ENCODE measurements at places on chromosomes 7 and 10.

DNA sequence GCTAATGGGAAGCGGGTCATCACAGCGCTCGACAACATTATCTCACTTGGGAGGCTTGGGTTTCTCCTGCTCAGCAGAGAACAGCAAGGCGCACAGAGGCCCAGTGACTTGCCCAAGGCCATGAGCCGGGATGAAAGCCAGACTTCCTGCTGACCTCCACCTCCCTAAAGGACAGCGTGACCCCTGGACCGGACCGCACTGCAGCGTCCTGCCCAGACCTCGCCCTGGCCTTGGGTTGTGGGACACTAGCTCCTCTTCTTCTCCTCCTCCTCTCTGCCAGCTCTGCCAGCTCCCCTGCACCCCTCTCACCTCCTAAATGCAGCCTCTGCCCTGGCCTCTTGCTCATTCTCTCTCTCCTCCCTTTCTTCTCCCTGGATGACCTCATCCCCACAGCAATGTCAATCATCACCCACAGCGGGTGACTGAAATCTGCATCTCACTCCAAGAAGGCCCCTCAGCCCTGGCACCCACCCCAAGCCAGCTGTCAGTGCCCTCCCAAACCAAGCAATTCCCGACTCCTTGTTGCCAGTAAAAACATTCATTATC, 19.4 kb downstream of the SPOCK2 start:
- no peak for DNase-seq

- no peak for DNase-seq
Measured at GRCh38 chr7:73822319-73823173, 8.2 kb upstream of the CLDN4 start.

GRCh38 chr10:73785721-73786511, 510 bp downstream of the ZSWIM8 start:
- no peak for DNase-seq

DNA sequence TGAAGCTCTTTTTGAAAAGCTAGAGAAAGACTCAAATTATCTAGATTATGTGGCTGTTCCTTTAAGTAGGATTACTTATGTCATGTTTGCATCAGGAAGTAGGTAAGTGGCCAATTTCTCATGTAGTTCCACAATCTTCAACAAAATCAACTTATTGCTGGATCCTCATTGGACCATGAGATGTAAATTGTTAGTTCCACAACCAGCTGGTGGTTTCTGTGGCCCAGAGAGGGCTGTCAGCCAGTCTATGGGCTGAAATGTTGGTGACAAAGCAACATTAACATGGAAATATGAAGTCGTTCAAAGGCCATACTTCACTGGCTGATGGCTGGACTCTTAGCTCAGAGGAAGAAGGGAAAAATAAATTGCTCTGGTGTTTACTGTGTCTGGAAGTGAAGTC, 157.9 kb downstream of the PLXDC2 start:
- DNase-seq: no peak

- no peak for DNase-seq
Measured at GRCh38 chr7:92709150-92709549, 119.0 kb upstream of the FAM133B start.

DNA sequence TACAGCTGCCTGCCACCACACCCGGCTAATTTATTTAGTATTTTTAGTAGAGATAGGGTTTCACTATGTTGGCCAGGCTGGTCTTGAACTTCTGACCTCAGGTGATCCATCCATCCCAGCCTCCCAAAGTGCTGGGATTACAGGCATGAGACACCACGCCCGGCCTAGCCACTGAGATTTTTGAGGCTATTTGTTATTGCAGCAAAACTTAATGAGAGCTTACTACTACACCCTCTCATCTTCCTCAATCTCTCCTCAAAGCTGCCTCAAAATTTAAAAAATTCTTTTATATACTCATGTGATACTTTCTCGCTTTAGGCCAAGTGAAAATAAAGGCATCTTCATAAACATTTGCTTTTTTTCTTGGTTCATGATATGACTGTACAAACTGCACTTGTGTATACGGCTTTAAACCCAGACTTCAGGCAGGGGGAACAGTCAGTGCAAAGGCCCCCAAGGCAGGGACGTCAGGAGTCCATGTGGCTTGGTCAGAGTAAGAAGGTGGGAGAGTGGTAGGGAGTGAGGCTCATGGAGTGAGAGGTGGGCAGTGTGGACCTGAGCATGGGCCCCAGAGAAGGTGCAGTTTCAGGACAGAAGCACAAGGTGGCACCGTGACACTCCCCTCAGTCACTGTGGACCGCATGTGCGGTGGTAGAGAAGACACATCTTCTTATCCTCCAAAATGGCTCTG, 55.5 kb downstream of the SYPL1 start:
- DNase-seq: peak; percentile 26

DNA sequence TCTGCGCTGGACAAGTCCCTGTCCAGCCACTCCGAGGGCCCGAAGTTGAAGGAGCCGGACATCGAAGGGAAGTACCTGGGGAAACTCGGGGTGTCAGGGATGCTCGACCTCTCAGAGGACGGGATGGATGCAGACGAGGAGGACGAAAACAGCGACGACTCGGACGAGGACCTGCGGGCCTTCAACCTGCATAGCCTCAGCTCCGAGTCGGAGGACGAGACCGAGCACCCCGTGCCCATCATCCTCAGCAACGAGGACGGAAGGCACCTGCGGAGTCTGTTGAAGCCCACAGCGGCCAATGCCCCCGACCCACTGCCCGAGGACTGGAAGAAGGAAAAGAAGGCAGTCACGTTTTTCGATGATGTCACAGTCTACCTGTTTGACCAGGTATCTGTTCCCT, 17.1 kb upstream of the BHLHA15 start:
- no peak for DNase-seq

GRCh38 chr7:69445541-69445940, 152.7 kb upstream of the AUTS2 start:
- DNase-seq: no peak

DNA sequence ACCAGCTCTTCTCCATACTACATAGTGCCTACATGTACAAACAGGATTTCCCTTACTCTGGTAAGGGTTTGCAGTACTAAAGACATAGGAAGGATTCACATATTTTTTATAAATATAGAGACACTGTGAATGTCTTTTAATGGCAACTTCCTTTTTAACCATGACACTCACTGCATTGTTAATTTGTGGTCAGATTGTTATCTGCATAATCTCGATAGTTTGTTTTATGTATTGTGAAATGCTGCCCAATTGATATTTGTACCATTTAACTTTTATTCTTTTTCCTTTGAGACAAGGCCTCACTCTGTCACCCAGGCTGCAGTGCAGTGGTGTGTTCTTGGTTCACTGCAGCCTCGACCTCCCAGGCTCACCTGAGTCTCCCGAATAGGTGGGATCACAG, 39.7 kb downstream of the SP8 start:
- DNase-seq: no peak

GRCh38 chr10:5543623-5544022, 18.9 kb downstream of the CALML3 start:
- no peak for DNase-seq

- DNase-seq: no peak
Measured at GRCh38 chr7:71752171-71752935, 620.4 kb downstream of the GALNT17 start.

DNA sequence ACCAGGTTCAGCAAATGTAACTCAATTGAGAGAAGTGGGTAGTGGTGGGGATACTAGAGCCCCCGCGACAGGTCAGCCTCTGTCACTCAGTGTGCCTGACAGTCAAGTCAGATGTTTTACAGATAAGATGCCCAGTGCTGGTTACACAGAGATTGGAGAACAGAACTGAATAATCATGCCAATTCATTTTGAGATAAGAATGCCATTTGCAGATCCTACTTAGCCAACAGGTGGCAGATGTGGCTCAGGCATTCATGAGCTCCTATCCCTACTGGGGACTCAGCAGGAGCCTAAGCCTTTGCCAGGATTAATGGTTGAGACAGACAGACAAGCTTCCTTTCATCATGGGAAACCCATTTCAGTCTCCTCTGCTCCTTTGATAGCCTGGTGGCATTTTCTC, 137.8 kb downstream of the MAPK8 start:
- no peak for DNase-seq

DNA sequence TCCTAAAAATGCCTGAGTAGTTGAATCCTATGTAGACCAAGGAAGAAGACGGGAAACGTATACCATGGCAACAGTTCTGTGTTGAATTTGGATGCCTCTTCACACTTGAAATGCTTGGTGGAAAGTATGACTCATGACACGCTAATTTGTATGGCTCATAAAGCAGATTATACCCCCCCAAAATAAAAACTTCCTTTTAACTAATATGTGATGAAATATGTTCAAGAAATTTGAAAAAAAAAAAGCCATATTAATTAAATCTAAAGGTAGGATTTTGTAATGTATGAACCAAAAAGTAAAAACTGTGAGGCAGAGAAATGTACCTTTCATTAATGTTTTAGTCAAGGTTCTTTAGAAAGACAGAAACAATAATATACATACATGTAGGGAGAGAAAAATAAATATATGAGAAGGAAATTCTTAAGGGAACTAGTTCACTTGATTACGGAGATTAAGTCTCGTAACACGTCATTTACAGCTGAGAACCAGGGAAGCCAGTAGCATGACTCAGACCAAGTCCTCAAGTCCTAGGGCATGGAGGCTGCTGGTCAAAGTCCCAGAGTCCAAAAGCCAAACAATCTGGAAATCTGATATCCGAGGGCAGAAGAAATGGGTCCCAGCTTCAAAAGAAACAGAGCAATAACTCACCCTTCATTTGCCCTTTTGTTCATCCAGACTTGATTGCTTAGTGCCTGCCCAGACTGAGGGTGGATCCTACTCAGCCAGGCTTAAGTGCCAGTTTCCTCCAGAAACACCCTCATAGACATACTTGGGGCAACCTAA, 485.1 kb downstream of the SEMA3D start:
- DNase-seq: no peak

DNA sequence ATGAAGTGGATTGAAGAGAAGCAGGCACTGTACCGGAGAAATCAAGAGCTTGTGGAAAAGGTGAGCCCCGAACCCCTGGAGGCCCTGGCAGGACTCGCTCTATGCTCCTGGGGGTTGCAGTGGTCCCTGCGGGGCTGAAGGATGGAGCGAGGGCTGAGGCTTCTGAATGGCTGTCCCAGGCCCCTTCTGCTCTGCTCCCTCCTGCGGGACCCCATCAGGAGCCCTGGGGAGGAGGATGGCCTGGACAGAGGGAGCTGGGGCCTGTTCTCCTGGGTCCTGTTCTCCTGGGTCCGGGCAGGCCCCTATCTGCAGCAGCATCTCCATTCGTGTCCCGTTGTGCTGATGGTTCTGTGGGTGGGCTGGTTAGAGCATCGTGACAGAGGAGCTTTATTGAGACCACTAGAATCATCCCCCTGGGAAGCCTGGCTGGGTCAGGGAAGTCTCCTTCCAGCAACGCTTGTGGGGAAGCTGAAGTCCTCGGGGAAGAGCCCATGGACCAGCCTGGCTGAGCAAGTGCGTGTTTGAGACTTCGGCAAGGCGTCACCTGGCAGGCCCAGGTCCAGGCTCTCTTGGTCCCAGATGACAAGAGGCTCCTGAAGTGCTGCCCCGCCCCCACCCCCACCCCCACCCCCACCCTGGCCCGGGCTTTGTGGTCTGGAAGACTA, 41.1 kb upstream of the DPYSL4 start:
- no peak for DNase-seq

All from stimulated activated CD8-positive, alpha-beta memory T cell treated with anti-CD3 and anti-CD28 coated beads, Interleukin-2, amount 100 ng/mL, for 1 hour (primary cell).